ENCODE measurements at places on chromosomes 12 and 14.

DNA sequence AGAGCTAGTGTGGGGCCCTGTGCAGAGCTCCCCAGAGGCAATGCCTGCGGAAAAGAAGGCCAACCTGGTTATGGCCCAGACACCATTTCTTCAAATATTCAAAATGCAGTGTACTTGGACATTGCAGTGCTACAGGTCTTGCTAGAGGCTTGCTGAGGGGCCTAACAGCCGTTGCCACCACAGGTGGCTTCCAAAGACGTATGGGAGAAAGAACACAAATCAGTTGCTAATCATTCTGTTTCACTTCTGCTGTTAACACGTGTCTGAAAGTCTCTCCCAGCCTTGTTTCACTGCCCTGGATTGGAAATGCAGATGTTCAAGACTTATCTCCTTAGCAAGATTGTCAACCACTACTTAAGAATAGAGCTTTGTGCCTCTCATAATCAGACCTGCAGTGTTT, 925.9 kb downstream of the GALC start:
- DNase-seq: no peak

GRCh38 chr12:131347732-131348131, 363.2 kb upstream of the SFSWAP start:
- DNase-seq: no peak

- no peak for DNase-seq
Measured at GRCh38 chr14:94227029-94227428, 52.9 kb downstream of the PPP4R4 start.

DNA sequence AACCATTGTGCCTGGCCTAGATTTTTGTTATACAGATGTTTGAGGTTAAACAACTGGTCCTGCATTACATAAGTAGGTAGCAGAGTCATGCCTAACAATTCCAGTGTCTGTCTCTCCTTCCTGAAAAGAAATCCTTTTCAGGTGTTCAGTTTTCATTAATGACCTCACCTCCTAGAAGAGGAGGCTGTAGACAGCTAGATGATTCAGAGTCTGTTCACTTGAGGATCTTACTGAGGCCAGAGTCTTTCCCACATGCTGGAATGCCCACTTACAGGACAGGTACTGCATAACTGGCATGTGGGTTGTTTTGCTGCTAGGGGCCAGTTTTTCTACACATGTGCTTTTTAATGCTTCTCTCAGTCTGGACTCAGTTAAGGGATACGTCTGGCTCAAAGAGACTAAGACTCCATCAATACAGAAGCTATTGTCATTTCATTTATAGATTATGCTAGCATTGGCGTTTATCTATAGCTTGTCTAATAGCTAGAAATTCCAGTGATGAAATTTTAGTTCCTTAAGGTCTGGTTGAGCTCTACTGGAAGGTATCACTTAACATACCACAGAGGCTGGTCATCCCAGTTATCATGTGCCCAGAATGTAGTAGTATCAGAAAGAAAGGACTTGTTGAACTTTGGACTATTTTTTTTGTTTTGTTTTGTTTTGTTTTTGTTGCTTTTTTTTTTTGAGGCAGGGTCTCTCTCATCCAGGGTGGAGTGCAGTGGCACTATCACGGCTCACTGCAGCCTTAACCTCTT, 206.4 kb downstream of the ERC1 start:
- DNase-seq: no peak

GRCh38 chr12:70831543-70831942, 89.0 kb downstream of the PTPRR start:
- DNase-seq: no peak
